Kidney (tissue), 22 donors: ENCODE measurements at places on chromosomes 13 and 19. TPM values are rescaled to one million over a fixed set of nuclear protein-coding genes. Genes with fewer than 3 reads are reported as not detected.

DNA sequence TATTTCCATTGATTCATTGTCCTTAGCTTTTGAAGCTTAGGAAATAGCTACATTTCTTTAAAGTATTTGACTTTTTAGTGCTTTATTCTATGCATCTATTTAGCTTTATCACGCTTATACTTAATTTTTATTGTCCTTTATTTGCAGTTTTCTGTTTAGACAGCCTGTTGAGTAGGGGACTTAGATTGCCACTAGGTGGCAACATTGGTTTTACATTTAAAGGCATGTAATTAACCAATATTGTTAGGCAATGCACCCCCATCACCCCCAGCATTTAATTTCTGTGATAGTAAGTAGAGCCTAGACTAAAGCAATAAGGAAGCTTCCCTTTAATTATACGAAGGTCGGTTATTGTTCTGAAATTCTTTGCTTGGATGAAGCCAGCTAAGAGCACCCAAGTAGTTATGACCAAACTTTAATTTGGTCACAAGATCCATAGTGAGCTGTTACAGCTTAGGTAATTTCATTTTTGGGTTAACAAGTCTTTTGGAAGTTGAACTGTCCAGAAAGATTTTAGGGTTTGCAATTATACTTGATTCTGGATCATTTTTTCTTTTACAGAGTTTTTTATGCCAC, 36.5 kb downstream of the B3GLCT start:
- H3K27me3 ChIP-seq, result no peaks in the 10 kb centered on the region
- no peak for DNase-seq
- H3K27ac ChIP-seq, result no peak overlapping the region
- H3K36me3 ChIP-seq, result no peaks in the 10 kb centered on the region
- no peak overlapping the region for H3K4me3 ChIP-seq
- no peaks in the 10 kb centered on the region for H3K4me1 ChIP-seq

DNA sequence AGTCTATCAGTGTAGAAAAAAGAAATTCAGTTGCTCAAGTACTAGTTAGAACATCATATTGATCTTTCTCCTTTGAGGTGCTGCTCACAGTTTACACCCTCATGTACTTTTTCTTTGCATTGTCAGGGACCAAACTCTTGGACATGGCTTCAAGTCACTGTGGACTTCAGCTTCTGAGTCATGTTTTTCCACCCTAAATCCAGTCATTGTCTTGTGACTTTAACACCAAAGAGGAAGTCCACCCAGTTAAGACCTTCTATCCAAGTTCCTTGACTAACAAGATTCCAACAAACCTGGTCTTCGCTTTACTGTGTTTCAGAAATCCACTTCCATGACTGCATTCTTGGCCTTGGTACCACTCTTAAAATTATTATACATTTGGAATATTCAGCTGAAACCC, 206.7 kb upstream of the ARGLU1 start:
- H3K4me3 ChIP-seq, result no peak overlapping the region
- H3K4me1 ChIP-seq, result no peaks in the 10 kb centered on the region
- H3K27ac ChIP-seq, result no peak overlapping the region

DNA sequence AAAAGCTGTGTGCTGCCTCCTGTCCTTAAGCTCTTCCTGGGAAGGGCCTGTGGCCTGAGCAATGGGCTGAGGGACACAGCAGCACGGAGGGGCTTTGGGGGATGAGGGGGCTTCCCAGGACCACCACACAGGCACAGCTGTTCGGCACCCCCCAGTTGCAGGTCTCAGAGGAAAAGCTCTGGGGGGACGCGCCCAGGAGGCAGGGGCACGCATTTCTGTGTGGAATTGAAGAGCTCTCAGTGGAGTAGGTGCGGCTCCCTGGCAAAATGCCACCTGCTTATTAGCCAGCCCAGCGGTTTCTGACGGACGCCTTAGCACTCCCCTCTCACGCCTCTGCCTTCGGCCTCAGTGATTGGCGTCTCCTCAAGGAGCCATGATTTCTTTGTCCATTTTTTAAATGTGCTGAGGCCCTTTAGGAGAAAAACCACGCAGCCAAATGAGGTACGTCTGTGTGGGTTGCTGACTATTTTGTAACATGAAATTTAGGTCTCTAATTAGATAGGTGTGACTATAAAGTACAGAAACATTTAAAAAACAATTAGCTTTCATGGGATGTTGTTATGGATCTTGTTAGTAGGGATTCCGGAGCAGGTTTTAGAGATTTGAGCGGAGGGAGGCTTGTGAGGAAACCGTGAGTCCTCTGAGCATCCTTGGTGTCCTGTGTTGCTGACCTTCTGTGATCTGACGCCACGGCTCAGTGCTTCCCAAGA, 4.0 kb downstream of the MCF2L start:
- peak; percentile 48 for DNase-seq
- H3K4me3 ChIP-seq, result no peak overlapping the region
- peaks cover 4% of the 10 kb centered on the region for H3K4me1 ChIP-seq
- H3K27ac ChIP-seq, result no peak overlapping the region

- no peak overlapping the region for H3K4me3 ChIP-seq
- H3K27me3 ChIP-seq, result no peaks in the 10 kb centered on the region
Measured at GRCh38 chr13:92297971-92298942, 899.8 kb downstream of the GPC5 start.

- no peak overlapping the region for H3K4me3 ChIP-seq
- H3K27ac ChIP-seq, result no peak overlapping the region
- no peaks in the 10 kb centered on the region for H3K27me3 ChIP-seq
- no peaks in the 10 kb centered on the region for H3K36me3 ChIP-seq
Measured at GRCh38 chr13:25085125-25085742, 10.7 kb upstream of the PABPC3 start.

DNA sequence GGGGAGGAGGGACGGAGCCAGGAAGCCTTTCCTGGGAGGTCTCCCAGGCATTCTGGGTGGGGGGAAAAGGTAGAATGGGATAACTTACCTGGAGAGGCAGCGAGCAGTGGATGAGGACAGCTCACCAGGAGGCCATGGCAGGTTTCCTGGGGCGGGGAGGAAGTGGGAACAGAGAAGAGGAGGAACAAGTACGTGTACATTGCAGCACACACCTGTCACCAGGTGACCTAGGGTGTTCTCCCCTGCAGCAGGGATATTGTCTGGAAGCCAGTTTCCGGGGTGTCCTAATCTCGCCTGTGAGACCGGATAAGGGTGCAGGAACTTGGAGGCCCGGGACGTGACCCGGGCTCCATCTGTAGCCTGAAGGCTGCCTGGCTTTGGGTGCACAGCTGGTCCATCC, at the start of gene FUT3:
Gene FUT3, minus strand, starts transcription at position 148 of the 400 bp plus-strand sequence.
- no peaks in the 10 kb centered on the region for H3K27me3 ChIP-seq
- no peaks in the 10 kb centered on the region for H3K36me3 ChIP-seq
- no peak within 1 kb of the TSS for H3K4me3 ChIP-seq
- DNase-seq, result no peak

GRCh38 chr13:90565985-90566713, 781.3 kb upstream of the MIR17HG start:
- H3K36me3 ChIP-seq, result no peaks in the 10 kb centered on the region
- no peaks in the 10 kb centered on the region for H3K27me3 ChIP-seq
- H3K4me3 ChIP-seq, result no peak overlapping the region
- no peak for DNase-seq
- H3K27ac ChIP-seq, result no peak overlapping the region
- no peaks in the 10 kb centered on the region for H3K4me1 ChIP-seq

DNA sequence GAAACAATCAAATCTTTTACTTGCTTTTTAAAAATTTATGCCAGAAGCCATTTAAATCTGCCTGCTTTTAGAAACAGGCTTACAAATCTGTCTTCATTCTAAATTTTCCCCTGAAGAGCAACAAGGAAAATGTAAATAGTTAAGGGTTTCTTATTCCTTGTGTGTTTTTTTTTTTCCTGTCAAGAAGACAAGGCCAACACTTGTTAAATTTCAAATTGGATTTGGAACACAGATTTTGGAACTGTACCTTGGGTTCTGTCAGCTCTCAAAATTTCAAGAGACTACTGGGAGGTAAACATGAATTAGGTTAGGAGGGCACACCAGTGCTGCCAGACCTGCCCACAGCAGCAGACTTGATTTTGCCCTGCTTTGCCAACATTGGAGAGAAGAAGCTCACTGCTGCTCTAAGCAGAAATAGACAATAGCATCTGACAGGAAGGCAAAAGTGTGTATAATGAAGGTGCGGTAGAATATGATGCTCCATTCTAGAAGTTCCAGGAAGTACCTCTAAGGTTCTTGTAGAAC, 121.7 kb downstream of the NHLRC3 start:
- no peaks in the 10 kb centered on the region for H3K4me1 ChIP-seq
- no peaks in the 10 kb centered on the region for H3K36me3 ChIP-seq
- DNase-seq, result no peak
- H3K27me3 ChIP-seq, result no peaks in the 10 kb centered on the region
- H3K4me3 ChIP-seq, result no peak overlapping the region

The TTC9B gene
- total RNA-seq, result not detected

The SLC17A7 gene
- 1.4 TPM for total RNA-seq

The REEP6 gene
- total RNA-seq, result 9.6 TPM

The ZNF180 gene
- total RNA-seq, result 10.3 TPM
